CD4-positive, alpha-beta T cell treated with Interferon alpha-2 for 1 hour (primary cell): ENCODE measurements at places on chromosomes 7 and 10.

GRCh38 chr7:55552320-55553023, 19.8 kb downstream of the VOPP1 start:
- no peak for DNase-seq

DNA sequence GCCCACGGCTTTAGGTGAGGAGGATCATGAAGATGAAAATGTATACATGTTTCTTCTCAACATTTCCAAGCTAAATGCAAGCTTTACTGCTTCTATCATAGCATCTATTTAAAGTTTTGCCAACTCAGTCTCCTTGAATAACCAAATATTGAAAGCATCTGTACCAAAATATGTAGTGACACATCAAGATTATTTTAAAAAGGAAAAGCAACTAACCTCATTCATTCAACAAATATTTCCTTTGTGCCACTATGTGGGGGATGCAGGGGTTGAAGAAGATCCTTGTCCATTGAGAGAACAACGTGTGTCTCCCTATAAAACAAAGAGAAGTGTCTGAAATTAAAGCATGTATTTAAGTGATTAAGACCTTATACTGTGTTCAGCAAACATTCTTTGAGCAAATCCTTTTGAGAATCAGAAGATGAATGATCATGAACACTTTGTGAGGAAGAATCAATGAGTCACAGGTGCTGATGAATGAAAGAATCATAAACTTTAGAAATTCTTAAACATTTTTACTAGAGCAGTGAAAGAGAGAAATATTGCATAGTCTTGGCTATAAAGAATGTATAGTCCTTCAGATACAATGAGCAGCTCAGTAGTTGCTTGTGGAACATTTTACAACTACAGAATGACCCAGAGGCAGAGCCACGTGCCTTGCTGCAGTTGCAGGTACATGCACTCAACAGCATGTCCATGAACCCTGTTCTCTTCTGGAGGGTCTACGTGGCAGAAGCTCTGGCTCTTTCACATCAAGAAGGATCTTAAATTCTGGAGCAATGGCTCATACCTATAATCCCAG, 13.9 kb downstream of the TAS2R60 start:
- DNase-seq, result no peak

DNA sequence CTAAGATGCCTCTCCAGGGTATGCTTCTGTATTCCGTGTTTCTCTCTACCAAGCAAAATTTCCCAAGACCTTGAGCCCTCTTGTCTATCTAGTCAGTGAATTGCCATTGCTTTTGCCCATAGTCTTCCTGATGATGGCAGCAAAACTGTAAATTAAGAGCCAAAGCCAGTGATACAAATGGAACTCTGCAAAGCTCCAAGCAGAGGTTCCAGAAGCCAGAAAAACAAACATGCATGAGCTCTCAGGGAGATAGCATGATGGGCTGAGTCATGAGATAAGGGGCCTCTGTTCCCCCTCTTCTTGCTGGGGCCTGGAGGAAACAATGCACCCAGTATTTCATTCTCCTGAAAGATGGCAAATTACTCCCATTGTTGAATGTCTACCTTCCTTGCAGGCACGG, 24.7 kb downstream of the LSMEM1 start:
- DNase-seq, result no peak

GRCh38 chr7:272108-272615, 17.8 kb upstream of the FOXL3 start:
- no peak for DNase-seq

DNA sequence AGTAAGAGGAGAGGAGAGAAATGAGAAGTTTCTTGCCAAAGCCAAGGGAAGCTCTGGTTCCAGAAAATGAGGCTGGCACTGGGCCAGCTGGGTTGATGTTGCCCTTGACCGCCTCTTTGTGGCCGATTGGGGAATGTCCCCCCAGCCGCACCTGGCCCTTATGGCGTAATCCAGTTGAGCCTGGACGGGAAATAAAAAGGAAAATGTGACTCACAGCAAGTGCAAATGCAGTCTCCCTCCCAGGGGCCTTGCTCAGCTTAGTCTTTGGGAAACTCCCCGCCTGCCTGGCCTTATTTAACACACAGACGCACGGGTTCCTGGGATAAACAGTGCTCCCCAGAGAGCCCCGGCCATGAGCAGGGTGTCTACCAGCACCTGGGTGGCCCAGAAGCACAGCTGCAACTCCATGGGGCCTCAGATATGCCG, 174.8 kb downstream of the KIAA1217 start:
- DNase-seq, result no peak

DNA sequence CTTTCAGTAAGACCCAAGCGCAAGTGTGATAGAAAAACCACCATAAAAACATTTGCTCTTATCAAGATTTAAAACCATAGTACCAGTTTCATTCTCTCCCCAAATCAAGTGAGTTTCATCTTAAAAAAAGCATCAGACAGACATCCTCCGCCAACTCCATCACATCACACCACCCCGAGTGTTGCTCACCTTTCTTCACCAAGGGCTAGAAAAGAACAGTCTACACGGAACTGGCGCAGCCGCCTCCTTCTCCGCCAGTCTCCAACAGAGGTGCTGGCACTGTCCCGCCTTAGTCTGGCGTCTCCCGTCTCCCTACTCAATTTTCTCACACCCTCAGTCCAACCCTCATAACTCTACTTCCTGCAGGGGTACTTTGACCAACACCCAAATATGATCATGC, 46.9 kb upstream of the WIPI2 start:
- peak; percentile 55 for DNase-seq

- no peak for DNase-seq
Measured at GRCh38 chr10:6516929-6517284, 63.2 kb downstream of the PRKCQ start.

DNA sequence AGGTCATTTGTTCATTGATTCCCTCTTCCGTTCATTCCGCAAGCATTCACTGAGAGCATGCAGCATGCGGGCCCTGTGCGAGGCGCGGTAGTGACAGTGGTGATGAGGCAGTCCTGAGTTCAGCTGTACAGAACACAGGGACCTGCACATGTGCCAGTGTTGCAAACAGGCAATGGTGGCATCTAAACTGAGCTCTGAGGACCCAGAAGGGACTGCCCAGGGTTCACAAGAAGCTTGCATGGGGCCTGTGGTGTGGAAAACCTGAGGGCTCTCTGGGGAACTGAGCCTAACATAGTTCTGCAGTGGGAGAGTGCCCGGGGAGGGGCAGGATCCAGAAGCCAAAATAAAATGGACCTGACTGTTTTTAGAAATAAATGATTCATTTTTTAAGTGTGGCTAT, 13.2 kb downstream of the ZNF488 start:
- DNase-seq, result no peak

- DNase-seq, result no peak
Measured at GRCh38 chr10:63901881-63902280, 380.7 kb downstream of the REEP3 start.

- no peak for DNase-seq
Measured at GRCh38 chr7:47493976-47494911, 87.7 kb downstream of the TNS3 start.

GRCh38 chr10:44792119-44792775, 118.9 kb upstream of the TMEM72 start:
- no peak for DNase-seq

DNA sequence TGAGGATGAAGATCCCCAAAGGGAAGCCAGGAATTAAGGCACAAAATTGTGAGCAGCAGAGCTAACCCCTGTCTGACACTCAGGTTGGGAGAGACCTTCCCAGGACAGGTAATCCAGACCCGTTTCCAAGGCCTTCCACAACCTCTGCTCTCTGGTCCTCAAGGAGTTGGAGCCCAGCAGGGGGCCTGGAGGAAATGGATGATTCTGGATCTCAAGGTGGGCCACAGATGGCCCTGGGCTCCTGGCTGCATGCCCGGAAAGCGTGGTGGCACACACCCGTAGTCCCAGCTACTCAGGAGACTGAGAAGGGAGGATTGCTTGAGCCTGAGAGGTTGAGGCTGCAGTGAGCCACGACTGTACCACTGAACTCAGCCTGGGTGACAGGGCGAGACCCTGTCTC, 42.3 kb downstream of the DPYSL4 start:
- DNase-seq, result no peak

DNA sequence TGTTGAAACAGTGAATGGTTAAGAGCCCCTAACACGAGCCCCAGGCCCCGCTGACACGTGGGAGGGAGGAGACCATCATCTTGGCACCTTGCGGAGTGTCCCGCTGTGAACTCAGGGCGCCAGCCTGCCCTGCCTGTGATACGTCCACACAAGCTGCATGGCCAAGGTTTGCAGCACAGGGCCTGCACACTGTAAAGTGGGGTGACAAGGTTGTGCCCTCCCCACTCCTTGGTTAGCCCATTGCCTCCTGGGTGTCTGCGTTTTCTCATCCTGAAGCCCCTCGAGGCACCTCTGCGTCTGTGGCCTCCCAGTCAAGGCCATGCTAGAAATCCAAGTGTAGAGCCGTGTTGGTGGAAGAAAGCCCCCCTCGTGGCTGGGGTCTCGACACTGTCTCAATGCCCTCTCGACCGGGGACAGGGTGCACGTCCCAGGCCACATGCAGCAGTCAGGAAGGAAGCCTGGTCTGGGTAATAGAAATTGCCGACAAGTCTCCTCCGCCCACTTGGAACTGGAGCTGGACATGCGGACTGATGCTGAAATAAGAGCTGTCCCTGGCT, 192.1 kb downstream of the DNAJB6 start:
- DNase-seq, result no peak

DNA sequence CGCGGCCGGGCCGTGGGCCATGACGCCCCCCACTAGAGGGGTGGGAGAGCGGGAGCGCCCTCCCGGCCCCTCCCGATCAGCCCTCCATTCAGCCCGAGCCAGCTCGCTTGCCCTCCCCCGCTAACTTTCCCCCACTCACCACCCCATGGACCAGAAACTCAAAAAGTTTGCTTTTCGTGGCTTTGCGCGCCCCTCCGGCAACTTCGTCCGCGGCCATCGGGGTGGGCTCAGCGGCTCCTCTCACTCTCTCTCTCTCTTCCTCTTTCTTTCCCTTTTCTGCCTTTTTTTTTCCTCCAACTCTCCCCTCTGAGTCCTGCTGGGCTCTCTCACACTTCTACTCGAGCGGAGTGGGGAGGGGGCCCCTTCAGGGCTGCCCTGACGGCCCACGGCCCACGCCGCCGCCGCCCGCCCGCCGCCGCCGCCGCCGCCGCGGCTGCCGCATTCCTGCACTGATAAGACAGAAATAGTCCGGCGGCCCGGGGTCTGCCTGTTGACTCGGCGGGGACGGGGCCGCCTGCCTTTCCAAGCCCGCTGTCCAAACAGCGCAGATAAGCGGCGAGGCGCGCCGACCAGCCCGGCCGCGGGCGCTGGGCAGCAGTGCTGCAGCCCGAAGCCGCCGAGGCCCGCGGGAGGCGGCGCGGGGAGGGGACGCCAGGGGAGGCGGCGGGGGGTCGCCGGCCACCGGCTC, at the start of gene SMARCD3:
SMARCD3 (minus strand) TSS at position 349 of the 688 bp plus-strand sequence; CDS start at position 217, 132 bp downstream.
- no peak for DNase-seq

DNA sequence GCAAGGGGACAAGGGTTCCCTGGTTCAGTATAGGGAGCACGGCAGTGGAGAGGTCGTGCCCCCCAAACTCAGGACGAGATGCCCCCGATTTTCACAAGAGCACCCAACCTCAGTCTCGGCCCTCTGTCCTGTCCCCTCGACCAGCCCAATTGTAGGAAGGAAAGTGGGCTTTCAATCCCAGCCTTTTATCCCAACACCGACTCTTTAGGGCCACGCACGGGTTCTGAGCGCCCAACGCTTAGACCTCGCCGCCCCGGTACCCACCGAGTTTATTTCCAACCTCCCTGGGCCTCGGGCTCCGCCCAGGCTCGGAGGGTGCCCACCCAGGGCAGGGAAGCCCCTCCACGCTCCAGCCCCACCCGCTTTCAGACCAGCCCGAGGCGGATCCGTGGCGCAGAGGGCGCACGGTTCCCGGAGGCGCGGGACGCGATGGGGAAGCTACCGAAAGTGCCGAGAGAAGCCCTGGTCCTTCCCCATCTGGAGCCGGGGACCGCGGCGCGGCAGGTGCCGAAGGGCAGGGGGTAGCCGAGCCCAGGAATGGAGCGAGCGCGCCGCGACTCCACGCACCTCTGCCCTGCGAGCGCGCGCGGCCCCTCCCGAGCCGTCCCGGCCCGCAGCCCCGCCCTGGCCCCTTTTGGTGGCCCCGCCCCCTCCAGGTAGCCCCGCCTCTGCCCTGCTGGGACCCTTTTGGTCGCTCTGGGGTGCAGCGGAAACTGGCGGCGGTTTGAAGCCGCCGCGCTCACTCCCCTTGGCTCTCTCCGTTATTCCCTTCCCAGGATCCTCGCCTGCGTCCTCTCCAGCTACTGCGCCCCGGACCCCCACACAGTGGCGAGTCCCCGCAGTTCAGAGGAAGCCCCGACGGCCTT, 20.4 kb downstream of the GRID2IP start:
- DNase-seq, result peak; percentile 72

DNA sequence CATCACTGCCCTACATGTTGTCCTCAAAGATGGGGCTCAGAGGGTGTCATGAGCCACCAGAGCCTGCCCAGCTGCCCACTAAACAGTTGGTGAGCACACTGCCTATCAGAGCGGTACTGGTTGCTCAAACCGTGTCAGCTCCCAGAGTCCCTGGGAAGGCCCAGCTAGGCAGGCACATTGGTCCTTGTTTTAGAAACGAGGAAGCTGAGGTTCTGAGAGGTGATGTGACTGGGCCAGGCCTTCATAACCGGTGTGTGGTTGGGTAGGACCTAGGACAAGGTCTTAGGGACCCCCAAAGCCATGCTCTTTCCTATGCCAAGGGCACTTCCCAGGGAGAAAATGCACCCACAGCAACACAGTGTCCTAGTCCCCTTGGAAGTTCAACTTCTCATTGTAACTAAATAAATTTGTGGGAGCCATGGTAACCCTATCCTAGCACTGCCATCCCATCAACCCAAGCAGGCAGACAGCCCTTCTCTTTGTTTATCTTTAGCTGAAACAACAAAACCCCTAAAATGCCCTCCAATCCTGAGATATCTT, 174.7 kb upstream of the PDE1C start:
- DNase-seq, result no peak

GRCh38 chr7:8172372-8173354, 89.3 kb downstream of the ICA1 start:
- no peak for DNase-seq

DNA sequence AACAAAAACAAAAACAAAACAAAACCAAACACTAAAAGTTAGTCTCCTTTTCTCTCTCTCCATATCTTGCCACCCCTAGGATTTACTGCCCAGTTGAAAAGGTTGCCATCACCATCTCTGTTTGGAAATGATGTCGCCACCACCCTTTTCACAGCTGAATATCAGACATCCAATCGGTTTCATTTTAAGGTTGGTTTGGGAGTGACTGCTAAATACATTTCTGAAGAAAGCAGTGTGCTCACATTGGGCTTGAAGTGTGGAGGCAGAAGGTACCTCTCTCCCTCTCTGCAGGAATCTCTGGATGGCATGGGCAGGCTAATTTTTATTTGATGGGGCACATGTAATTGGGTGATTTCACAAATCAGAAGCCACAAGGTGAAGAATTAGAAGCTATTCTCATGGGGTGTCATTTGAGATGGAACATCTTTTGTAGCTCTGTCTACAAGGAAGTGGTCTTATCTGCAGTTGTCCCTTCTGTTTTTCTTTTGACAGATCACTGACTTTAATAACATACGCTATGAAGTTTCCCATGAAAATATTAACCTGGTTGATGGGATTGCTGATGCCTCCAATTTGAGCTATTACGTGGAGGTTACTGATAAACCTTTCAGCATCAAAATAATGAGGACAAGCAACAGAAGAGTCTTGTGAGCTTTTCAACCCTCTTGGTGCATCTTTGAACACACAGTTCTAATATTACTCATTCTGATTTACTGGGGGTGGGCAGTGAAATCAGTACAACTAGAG, 20.1 kb downstream of the MGAM2 start:
- no peak for DNase-seq
